GM03348 (cell line): ENCODE measurements at places on chromosomes 11 and 22.

- peak; percentile 18 for DNase-seq
Measured at GRCh38 chr22:33539902-33540751, 380.1 kb downstream of the LARGE1 start.

GRCh38 chr11:87572881-87573280 is 535.1 kb downstream of the TMEM135 start:
- no peak for DNase-seq

- peak; percentile 86 for DNase-seq
Measured at GRCh38 chr11:6443269-6444003, 2.6 kb upstream of the HPX start.

DNA sequence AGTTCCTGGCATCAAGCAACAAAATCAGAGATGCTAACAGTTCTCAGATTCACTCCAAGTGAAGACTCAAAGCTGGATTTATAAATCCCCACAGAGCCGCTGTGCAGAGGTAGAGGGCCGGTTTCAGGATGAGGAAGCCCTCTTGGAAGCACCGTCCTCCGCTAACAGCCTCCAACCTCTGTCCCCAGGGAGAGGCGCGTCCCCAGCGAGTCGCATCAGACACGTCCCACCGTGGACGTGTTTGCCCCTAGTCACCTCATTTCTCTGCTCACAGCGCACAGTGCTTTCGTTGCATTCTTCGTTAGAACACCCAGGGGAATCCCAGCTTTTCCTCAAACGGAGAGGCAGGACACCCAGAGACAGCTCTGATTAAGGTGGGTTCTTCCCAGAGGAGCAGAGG is 642.9 kb downstream of the BRD1 start:
- DNase-seq: no peak
